ENCODE measurements at places on chromosomes 6 and 20.
A peak's percentile ranks its signal among the peaks of the same experiment; 100 is the strongest.

DNA sequence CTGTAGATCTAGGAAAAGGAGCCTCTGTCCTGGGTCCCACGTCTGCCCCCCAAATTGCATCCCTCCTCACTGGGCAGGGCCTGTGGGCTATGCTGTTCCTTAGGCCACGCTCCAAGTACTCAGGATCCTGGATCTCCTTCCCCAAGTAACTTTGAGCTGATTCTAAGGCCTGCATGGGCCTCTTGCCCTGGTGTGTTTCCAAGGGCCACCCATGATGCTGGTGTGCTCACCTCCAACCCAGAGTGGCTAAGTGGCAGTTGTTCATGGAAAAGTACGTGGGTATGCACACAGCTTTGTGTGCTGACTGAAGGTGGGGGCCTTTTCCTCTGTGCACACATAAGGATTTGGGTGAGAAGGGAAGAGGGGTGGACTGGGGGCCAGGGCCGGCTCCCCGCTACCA lies 5.3 kb downstream of the GMPR start:
- DNase-seq: no peak

- DNase-seq: no peak
Observed at GRCh38 chr20:20939006-20939405, 167.2 kb downstream of the LINC00237 start.

GRCh38 chr20:3818155-3819151 lies 1.9 kb upstream of the AP5S1 start:
- peak; percentile 61 for DNase-seq

- DNase-seq: no peak
Observed at GRCh38 chr6:35402136-35402855, 49.8 kb upstream of the FANCE start.

DNA sequence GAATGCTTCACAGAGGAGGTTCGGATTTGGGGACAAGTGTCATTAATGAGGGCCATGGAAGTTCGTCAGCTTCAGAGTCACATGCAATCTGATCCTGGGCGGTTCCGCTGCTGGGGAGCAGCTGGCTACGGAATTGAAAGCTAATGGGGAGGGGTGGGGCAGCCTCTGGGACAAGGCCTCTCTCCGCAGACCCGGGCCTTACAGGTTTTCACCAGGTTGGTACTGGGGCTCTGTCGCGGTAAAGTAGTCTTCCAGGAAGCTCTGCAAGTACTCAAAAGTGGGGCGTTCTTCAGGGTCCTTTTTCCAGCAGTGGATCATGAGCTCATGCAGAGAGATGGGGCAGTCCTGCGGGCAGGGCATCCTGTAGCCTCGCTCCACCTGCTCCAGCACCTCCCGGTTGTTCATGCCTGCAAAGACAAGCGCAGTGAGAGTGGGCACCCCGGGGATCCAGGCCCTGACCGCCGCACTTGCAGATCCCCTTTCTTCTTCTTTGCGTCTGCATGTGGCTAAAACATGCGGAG lies 55.9 kb upstream of the TRAF3IP2 start:
- DNase-seq: no peak

GRCh38 chr6:40887079-40887791 lies 151.8 kb downstream of the UNC5CL start:
- DNase-seq: no peak

DNA sequence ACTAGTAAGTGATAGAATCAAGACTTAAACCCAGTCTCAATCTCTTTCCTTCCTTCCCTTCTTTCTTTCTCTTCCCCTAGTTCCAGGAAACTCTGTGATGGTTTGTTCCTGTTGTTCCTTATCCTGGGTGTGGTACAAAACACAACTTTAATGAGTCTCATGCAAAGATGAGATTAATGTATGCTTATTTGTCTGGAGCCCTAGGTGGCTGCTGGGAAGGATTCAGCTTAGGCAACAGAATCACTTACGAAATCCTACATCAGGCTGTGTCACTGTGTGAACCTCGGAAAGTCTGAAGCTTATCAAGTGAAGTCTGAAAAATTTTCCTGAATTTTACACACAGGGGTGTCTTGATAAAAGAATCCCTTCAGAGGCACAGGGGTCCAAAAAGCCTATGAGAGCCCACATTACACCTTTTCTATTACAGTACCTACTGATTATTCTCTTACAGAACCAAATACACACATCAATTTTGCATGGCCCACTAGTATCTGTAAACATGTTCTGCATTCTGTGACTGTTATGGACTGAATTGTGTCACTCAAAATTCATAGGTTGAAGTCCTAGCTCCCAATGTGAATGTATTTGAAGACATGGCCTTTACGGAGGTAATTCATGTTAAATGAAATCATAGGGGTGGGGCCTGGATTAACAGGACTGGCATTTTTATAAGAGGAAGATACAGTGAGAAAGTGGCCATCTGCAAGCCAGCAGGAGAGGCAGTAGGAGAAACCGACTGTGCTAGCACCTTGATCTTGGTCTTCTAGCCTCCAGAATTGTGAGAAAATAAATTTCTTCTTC lies 144.7 kb downstream of the MYB start:
- DNase-seq: no peak

DNA sequence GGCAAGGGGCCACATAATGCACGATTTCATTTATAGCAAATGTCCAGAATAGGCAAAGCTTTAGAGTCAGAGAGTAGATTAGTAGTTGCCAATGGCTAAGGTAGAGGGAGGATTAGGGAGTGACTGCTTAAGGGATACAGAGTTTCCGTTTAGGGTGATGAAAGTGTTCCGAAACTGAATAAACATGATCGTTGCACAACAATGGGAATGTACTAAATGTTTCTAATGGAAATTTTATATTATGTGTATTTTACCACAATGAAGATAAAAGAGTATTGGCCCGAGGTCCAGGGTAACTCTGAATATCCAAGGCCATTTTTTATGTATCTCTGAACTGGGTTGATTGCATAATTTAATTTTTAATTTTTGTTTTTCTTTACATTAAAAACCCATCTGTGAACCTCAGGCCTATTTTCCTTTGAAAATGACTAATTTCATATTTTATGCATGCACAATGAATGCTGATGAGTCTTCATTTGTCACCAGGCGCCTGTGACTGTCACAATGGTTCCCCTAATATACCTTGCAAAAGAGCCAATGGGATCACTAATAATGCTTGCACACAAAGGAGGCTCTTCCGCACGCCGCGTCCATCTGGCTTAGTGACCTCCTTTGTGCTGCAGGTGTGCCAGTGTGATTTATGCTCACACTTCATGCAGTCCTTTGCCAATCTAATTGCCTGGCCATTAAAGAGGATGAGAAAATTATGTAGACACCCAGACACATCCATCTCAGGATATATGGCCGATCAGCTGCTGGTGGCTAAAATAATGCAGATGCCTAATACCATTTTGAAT lies 612.5 kb downstream of the CDH26 start:
- DNase-seq: no peak

DNA sequence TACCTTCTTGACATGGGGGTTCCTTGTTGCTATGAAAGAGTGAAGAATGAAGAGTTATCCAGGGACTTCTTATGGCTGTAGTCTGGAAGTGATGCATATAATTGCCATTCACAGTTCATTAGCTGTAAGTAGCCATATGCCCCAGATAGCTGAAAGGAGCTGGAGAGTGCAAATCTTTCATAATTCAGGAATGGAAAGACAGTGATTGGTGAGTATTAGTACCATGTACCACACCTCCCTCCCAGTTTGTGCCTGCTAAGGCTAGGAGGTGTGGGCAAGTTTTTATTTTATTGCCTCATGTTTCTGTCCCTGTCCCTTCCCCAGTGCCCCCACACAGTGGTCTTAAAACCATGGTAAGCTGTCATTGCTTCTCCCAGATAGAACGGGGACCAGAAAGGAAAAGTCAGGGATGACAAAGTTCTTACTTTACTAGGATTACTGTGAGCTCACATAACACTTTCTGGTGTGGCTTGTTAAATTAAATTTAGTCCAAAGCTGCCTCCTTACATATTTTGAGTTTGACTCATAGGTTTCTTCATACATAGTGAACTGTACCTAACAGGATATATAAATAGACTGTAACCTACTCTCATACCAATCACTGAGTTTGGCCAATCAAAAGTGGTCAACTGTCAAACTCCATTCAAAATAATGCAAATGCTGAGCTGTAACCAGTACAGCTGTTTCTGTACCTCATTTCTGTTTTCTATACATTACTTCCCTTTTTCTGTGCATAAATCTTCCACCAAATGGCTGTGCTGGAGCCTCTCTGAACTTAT lies 119.4 kb downstream of the RFPL4B start:
- DNase-seq: no peak

DNA sequence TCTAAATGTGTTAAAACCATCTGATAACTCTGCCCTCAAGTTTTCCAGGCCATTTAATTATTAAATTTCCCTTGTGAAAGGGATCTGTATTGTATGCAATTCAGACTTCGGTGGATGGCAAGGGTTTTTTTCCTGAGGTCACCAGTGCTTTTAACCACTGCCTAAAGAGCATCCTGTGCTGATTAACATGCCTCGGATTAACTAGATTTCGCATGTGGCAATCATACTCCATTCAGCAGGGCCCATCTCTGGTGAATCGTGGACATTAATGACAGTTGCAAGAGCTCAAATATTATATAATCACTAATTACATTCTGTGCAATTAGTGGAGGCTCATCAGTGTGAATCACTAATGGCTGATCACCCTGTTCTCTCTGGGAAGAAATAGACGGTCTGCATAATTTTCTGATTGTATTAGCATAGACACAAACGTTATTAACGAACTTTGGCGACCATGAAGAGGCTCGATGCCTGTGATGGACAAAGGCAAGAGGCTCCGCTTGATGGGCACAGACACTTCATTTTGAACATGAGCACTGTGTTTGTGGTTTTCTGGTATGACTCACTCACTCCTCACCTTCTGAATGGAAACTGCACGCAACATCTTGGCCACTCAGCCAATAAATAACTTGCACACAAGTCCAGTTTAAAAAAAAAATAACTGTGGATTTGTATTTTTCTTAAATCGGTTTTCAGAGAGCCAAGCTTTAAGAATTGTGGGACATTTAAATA lies 31.4 kb downstream of the LINC00237 start:
- no peak for DNase-seq

GRCh38 chr20:47293631-47294030 lies 62.9 kb downstream of the ZMYND8 start:
- DNase-seq: no peak

DNA sequence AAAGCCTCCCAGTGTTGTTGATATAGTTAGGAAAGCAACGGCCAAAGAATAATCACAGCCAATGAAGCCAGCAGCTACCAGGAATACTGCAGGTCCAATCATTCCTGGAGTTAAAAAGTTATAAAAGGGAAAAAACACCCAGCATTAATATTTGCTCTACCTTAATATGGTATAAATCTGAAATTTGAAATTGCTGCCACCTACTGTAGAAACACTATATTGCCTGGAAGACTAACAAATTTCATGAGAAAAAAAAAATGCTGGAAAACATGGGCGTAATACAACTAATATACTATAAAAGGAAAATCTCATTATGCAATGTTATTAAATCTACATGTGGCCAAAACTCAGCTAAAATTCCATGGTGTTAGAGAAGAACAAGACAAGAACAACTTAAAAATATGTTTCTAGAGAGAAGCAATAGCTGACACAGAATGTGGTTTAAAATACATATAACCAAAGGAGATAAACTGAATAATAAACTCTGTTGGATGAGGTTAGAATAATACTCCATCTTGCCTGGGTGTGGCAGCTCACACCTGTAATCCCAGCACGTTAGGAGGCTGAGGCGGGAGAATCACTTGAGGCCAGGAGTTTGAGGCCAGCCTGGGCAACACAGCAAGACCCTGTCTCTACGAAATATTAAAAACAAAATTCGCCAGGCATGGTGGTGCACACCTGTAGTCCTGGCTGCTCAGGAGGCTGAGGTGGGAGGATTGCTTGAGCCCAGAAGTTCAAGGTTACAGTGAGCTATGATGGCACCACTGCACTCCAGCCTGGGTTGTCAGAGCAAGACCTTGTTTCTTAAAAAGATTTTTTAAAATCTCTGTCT lies 43.1 kb downstream of the SLC17A5 start:
- DNase-seq: no peak

DNA sequence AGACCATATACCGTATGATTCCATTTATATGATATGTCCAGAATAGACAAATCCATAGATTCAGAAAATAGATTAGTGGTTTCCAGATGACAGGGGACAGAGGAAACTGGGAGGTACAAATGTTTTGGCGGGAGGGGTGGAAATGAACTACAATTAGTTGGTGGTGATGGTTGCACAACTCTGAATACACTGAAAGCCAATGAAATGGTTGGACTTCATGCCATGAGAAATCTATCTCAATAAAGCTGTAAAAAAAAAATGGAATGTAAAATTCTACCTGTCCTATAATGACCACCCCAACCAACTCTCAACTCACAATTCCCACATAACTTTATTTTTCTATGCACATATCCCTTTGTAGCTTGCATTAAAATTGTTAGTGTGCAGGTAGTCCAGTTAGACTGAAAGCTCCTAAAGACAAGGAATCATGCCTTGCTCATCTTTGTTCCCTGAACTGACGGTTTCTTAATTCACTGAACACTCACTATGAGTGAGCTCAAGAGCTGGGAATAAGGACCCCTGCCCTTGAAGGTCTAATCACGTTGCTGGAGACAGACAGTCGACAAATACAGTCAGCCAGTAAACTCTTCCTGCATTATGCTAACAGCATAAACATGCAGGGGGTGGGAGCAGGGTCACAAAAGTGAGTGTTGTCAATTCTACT lies 1.4 kb downstream of the DCDC2 start:
- DNase-seq: no peak

- no peak for DNase-seq
Observed at GRCh38 chr20:33474097-33474873, 15.6 kb upstream of the CBFA2T2 start.

DNA sequence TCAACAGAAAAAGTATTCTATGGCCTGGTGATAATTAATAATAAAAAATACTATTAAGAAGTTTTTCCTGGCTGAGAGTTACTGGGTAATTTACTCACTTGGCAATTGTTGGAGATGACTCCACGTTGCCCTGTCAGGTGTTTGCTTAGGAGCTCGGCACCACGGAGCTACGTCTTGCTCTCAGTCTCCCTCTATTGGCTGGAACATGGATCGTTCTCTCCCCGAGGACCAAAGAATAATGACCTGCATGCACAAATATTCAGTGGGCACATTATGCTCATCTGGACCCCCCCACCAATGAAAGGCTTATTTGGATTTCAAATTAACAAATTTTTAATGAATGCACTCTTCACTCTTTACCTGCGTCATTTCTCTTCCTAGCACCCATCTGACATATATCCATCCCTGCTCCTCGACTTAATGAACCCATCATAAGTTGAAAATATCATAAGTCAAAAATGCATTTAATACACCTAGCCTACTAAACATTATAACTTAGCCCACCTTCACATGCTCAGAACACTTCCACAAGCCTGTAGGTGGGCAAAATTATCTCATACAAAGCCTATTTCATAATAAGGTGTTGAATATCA lies 71.0 kb upstream of the CD83 start:
- no peak for DNase-seq

DNA sequence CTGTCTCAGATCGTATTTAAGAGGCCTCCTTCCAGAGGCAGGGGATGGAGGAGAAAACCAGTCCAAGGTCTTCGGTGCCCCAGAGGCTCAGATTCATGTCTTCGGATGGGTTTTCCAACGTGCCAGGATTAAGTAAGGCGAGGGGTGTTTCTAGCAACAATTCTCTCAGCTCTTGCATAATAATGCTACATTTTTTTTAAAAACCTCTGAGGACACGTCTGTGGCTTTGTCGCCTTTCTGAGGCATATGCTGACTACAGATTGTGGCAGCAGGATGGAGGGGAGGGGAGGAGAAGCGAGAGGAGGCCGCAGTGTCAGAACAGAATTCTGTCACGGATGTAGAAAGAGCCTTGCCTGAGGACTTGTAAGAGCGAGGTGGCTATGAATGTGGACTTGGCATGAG lies 17.7 kb upstream of the CCDC167 start:
- DNase-seq: no peak

All from dorsolateral prefrontal cortex (tissue), 122 donors.